ENCODE measurements at places on chromosomes 11 and 22. TPM values are rescaled to one million over a fixed set of nuclear protein-coding genes. Genes with fewer than 3 reads are reported as not detected.
A peak's percentile ranks its signal among the peaks of the same experiment; 100 is the strongest.

- no peak overlapping the region for H3K27ac ChIP-seq
- no peaks in the 10 kb centered on the region for H3K27me3 ChIP-seq
- DNase-seq: no peak
- no peaks in the 10 kb centered on the region for H3K36me3 ChIP-seq
- H3K4me1 ChIP-seq: no peaks in the 10 kb centered on the region
- H3K4me3 ChIP-seq: no peak overlapping the region
These were observed 80.6 kb downstream of the CCDC83 start for GRCh38 chr11:85935751-85936150.

- no peaks in the 10 kb centered on the region for H3K27me3 ChIP-seq
- H3K4me3 ChIP-seq: no peak overlapping the region
- no peak for DNase-seq
- no peak overlapping the region for H3K27ac ChIP-seq
- peaks cover 20% of the 10 kb centered on the region for H3K4me1 ChIP-seq
These were observed 108.9 kb downstream of the GALNT18 start for GRCh38 chr11:11512929-11513328.

GRCh38 chr11:73321604-73322381 lies 13.7 kb downstream of the ARHGEF17 start:
- no peaks in the 10 kb centered on the region for H3K36me3 ChIP-seq
- peak; percentile 51 for DNase-seq
- peaks cover 65% of the 10 kb centered on the region for H3K4me1 ChIP-seq
- H3K4me3 ChIP-seq: no peak overlapping the region
- peak overlapping the region; percentile 99 for H3K27ac ChIP-seq

DNA sequence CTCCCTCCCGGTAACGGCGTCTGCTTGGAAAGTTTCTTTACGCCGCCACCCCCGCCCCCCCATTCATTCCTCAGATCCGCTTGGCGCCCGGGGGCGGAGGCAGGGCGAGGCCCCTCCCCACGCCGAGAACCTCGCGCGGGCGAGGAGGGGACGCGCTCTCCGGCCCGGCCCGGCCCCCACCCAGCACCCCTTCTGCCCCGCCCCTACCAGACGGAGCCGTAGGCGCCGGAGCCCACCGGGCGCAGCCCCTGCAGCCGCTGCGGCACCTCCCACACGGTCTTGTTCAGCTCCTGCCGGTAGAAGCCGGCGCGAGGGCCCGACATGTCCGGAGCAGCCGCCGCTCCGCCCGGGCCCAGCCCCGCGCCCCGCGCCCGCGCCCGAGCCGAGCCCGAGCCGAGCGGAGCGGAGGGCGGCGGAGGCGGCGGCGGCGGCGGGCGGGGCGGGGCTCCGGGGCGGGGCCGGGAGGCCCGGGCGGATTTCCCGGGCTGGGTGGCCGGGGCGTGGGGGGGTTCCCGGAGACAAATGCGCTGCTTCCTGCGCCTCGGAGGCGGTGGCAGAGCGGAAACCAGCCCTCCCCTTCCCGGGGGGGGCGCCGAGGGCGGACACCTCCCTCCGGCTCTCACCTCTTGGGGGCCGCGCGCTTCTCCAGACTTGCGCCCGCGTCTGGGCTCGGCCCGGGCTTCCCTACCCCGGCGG lies at the start of gene MAPK11:
Gene MAPK11, minus strand, starts transcription at position 411 of the 696 bp plus-strand sequence. Its CDS starts 88 bp downstream, at position 323.
- H3K27me3 ChIP-seq: no peaks in the 10 kb centered on the region
- DNase-seq: peak; percentile 48
- peaks cover 51% of the 10 kb centered on the region for H3K4me1 ChIP-seq
- H3K4me3 ChIP-seq: peak within 1 kb of the TSS; percentile 35
- peak within 1 kb of the TSS; percentile 33 for H3K27ac ChIP-seq

DNA sequence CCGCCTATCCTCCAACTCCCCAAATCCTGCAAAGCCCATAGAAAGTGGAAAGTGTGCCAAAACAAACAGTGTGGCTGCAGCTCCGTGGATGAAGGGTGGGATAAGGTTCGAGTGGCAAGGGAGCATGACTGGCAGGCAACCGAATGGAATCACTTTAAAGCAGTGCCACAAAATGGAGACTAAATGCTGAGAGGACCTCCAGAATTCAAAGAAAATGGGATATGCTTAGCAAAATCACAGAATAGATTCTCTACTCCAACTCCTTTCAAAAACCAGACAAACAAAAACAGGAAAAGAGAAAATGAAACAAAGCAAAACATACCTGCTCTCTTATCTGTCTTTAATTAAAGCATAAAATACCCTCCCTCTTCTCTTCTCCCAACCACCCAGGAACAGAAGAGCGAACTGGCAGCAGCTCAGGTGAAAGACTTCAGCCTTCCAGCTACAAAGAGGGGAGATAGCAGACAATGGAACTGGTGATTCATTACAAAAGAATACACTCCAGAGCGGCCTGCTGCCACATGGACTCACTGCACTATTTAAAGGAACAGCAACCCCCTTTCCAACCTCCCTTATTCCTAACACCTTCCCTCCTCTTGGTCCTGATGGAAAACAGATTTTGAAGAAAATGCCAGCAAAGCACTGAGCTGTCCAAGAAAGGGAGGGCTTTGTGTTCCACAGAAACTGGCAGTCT lies 118.5 kb downstream of the APOL5 start:
- no peaks in the 10 kb centered on the region for H3K27me3 ChIP-seq
- H3K36me3 ChIP-seq: no peaks in the 10 kb centered on the region
- peaks cover 39% of the 10 kb centered on the region for H3K4me1 ChIP-seq
- no peak overlapping the region for H3K4me3 ChIP-seq
- peak; percentile 65 for DNase-seq
- peak overlapping the region; percentile 84 for H3K27ac ChIP-seq

DNA sequence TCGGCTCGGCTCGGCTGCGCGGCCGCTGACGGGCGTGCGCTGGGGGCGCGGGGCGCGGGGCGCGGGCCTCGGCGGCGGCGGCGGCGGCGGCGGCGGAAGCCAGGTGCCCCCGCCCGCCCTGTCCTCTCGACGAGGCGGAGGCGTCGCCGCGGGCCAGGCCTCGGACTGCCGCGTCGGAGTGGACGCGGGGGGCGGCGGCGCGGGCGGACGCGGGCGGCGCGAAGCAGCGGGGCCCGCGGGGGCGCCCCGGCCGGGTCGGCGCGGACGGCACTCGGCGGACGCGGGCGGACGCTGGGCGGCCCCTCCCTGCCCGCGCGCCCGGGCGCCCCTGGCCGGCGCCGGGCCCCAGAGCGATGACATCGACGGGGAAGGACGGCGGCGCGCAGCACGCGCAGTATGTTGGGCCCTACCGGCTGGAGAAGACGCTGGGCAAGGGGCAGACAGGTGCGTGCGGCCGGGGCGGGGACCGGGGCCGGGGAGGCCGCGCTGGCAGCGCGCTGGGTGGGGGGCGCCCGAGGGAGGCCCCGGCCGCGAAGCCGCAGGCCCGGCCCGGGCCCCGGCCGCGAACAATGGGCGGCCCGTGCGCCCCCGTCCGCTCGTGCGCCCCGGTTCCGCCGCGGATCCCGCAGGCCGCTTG lies at the start of gene BRSK2:
Gene BRSK2, plus strand, starts transcription at position 3 of the 637 bp plus-strand sequence. Its CDS starts 351 bp downstream, at position 354.
- no peaks in the 10 kb centered on the region for H3K36me3 ChIP-seq
- DNase-seq: peak; percentile 13
- H3K27ac ChIP-seq: peak within 1 kb of the TSS; percentile 46
- H3K27me3 ChIP-seq: peaks cover 7% of the 10 kb centered on the region
- H3K4me3 ChIP-seq: no peak within 1 kb of the TSS
- peaks cover 12% of the 10 kb centered on the region for H3K4me1 ChIP-seq

GRCh38 chr11:125871391-125872137 lies 15.9 kb upstream of the HYLS1 start:
- no peaks in the 10 kb centered on the region for H3K4me1 ChIP-seq
- no peaks in the 10 kb centered on the region for H3K36me3 ChIP-seq
- H3K4me3 ChIP-seq: no peak overlapping the region
- H3K27ac ChIP-seq: no peak overlapping the region

DNA sequence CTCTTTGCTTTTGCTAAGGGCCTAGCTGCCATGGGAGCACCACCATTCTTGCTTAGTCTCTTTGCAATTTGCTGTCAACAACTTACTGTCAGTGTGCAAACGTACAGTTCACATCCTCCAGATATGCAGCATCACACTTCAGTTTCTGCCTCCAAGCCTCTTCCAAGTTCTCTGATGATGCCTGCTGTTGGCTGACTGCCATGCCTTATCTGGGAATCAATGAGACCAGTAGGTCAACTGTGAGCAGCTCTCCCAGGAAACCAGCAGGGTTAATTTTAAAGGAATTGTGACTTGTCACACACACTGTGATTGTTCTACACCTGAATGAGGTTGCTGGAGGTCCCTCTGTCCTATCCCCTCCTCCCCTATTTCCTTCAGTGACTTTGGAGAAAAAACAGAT lies 56.0 kb downstream of the COPB1 start:
- H3K4me1 ChIP-seq: no peaks in the 10 kb centered on the region
- H3K4me3 ChIP-seq: no peak overlapping the region
- DNase-seq: no peak
- no peaks in the 10 kb centered on the region for H3K27me3 ChIP-seq
- no peak overlapping the region for H3K27ac ChIP-seq

DNA sequence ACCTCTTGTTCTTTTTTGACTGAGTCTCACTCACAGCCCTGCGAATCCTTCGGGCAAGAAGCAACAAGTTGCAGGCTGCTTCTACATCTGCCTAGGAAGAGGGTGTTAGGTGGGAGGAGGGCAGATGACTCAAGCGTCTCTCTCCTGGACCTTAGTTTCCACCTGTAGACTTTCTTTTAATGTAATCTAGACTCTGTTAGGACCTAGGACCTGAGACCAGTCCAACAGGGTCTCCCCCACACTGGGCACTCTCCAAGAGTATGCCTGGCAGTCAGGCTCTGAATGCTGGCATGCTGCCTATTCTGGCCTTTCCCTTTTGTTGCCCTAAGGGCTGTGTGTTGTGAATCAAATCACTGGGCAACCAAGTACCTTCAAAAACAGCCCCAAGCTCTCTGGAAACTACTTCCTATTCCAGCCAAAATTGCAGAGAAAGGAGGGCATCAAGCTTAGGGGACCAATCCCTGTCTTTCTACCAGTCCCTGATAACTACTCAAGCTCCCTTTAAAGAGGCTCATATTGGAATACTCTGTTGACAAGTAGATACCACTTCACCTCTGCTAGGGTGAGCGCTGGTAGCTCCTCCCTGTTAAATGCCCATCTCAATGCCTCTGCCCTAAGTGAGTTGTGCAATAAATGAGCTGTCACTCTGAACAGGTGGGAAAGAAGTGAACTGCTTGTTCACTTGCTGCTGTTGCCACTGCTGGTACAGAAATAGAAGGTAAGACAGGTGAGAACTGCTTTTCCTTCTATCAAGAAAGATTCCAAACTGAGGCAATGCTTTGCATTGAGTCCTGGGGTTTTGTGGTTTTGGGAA lies at the start of gene BBOX1:
Gene BBOX1, plus strand, starts transcription at position 514 of the 814 bp plus-strand sequence. CDS start 14,616 bp downstream, outside the sequence.
- H3K4me3 ChIP-seq: no peak within 1 kb of the TSS
- H3K4me1 ChIP-seq: peaks cover 15% of the 10 kb centered on the region
- no peaks in the 10 kb centered on the region for H3K36me3 ChIP-seq

GRCh38 chr11:44577231-44577830 lies 11.9 kb downstream of the CD82 start:
- no peaks in the 10 kb centered on the region for H3K27me3 ChIP-seq
- no peak for DNase-seq
- H3K27ac ChIP-seq: no peak overlapping the region

- H3K4me1 ChIP-seq: peaks cover 45% of the 10 kb centered on the region
- H3K4me3 ChIP-seq: no peak overlapping the region
- H3K27me3 ChIP-seq: no peaks in the 10 kb centered on the region
- H3K36me3 ChIP-seq: peaks cover 4% of the 10 kb centered on the region
- peak overlapping the region; percentile 12 for H3K27ac ChIP-seq
These were observed 7.4 kb downstream of the LRRC75B start for GRCh38 chr22:24585461-24585860.

CDKN1C gene
- 16.4 TPM for total RNA-seq

DDX25 gene
- total RNA-seq: 2.0 TPM
